ENCODE measurements at places on chromosomes 1 and 21.

DNA sequence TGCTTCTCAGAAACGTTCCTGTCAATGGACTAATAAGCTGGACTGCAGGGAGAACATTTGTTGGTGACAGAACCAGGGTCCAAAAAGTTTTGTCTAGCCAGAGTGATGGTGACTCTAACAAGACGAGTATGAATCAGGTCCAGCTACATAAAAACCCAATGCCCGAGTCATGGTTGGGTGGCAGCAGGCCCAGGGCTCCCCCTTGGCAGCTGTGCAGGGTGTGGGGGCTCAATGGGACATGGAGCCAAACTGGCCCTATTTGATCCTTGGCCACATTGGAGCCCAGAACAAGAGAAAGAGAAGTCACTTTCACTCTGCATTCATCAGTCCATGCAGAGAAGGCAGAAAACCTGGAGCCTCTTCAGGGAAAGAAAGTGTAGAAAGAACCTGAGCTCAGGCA lies 37.9 kb upstream of the TENT5C start:
- DNase-seq, result no peak

DNA sequence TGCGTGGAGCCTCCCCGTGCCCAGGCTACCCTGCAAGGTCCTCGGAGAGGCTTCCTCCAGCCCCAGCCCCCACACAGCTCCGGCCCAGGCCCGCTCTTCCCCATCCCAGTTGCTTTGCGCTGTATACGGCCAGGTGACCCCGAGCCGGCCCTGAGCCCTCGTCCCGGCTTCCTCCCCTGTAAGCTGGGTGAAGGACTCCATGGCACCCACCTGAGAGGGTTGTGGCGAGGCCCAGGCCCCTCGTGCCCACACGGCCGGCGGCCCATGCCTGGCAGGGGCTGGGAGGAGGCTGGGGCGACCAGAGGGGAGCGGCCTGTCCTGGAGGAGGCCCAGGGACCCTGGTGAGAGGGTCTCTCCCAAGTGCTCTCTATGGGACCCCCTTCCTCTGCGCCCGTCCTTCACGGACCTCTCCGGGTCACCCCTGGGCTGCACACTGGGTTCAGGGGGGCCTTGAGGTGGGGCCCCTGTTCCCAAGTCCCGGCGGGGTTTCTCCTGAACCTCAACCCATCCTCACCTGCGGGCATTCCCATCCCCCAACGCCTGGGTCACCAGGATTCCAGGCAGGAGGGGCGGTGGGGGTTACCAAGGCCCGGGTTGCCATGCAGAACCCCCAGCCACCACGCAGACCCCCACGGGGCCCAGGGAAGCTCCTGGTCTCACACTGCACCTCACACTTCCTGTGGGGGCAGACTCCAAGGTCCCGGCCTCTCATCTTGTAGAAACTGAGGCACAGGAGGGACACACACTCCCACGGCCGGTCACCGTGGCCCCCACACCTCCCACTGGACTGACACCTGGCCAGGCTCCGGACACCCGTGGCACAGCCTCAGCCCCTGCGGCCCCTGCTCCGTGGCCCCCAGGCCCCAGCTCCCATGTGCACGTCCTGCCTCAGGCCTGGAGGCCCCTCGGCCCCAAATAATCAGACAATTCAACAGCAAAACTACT lies 25.2 kb downstream of the COL6A1 start:
- no peak for DNase-seq

- DNase-seq, result no peak
These were observed 17.7 kb downstream of the RAP1GAP start for GRCh38 chr1:21651214-21652042.

GRCh38 chr1:151693057-151693651 lies 23.4 kb downstream of the CELF3 start:
- DNase-seq, result no peak

- no peak for DNase-seq
These were observed 20.5 kb downstream of the WLS start for GRCh38 chr1:68211761-68212380.

- no peak for DNase-seq
These were observed 4.6 kb upstream of the ATP13A2 start for GRCh38 chr1:17016317-17016661.

DNA sequence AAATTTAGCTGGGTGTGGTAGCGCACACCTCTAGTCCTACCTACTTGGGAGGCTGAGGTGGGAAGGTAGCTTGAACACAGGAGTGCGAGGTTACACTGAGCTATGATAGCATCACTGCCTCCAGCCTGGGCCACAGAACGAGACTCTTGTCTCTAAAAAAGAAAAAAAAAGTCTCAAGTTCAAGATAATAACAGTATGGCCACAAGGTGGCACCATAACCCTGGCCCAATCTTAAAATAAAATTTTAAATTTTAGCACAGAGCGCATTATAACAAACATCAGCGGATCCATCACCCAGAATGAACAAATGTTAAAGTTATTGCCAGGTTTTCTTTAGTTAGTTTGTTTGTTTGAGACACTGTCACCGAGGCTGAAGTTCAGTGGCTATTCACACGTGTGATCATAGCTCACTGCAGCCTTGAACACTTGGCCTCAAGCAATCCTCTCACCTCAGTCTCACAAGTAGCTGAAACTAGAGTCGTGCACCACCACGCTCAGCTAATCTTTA lies 2.9 kb upstream of the HTR6 start:
- peak; percentile 31 for DNase-seq

GRCh38 chr1:11054666-11055065 lies 5.2 kb downstream of the SRM start:
- no peak for DNase-seq

- no peak for DNase-seq
These were observed 111.4 kb upstream of the TIAM1 start for GRCh38 chr21:31455506-31455905.

- DNase-seq, result no peak
These were observed 6.0 kb downstream of the POFUT2 start for GRCh38 chr21:45281411-45282282.

DNA sequence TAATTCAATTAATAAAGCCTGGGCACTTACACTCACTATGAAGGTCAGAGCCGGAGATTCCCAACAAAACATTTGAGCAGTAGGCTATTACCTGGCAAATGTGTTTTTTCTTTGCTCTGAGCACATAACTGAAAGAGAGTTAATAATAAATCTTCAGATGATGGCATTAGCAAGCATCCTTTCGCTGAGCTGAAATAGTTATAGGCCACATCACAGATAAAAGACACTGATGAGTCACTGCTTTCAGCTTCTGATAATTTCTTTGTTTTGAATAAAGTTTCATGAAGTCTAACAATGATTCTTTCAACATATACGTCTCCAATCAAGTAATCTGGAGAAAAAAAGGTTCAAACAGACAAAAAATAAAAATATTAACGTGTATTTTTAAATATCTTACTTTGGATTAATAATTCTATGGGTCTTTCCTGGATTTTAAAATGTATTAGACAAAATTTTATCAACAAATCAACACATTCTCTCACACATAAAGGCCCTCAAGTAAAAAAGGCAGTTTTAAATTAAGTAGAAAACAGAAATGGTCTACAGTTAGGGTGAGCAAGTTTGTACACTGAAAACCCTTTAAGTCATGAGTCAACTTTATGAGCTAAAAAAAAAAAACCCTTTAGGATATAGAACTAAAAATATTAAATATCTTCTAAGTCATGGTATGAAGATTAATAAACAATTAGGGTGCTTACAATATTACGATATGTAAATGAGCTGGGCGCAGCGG lies 33.1 kb downstream of the LTN1 start:
- DNase-seq, result no peak

DNA sequence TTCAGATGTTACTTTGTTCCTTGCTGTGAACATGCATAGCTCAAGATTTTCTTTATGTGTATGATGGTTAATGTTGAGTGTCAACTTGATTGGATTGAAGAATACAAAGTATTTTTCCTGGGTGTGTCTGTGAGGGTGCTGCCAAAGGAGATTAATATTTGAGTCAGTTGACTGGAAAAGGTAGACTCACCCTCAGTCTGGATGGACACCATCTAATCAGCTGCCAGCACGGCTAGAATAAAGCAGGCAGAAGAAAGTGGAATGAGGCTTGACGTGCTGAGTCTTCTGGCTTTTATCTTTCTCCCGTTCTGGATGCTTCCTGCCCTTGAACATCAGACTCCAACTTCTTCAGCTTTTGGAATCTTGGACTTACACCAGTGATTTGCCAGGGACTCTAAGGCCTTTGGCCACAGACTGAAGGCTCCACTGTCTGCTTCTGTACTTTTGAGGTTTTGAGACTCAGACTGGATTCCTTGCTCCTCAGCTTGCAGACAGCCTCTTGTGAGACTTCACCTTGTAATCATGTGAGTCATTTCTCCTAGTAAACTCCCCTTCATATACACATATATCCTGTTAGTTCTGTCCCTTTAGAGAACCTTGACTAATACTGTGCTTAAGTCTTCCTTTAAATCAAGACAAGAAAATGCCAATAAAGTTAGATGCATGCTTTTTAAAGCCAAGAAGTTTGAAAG lies 626.6 kb downstream of the KCNT2 start:
- DNase-seq, result no peak

DNA sequence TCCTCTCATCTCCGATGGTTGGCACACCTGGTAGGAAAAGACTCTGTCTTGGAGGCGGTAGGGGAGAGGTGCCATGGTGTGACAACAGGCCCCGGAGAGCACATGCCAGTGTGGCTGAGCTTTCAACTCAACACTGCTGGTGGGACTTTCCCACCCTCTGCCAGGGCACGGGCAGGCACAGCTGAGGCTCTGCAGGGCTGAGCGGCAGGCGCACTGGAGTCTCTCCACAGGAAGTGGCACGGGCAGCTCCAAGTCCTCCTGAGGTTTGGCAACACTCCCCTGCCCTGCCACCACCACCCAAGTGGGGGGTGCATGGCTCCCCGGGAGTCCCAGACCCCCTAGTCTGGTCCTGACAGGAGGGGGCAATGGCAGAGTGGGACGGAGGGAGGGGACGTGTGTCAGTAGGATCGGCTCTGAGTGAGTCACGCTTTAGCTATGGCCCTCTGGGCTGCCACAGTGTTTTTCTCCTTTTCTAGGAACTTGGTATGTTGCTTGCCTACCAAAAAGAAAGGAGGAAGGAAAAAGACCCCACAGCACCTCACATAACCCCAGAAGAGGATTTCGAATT lies 27.3 kb upstream of the EVA1B start:
- DNase-seq, result no peak

- no peak for DNase-seq
These were observed 26.8 kb upstream of the CD1D start for GRCh38 chr1:158153746-158154444.

- no peak for DNase-seq
These were observed 23.4 kb upstream of the ABCG1 start for GRCh38 chr21:42195378-42196031.

DNA sequence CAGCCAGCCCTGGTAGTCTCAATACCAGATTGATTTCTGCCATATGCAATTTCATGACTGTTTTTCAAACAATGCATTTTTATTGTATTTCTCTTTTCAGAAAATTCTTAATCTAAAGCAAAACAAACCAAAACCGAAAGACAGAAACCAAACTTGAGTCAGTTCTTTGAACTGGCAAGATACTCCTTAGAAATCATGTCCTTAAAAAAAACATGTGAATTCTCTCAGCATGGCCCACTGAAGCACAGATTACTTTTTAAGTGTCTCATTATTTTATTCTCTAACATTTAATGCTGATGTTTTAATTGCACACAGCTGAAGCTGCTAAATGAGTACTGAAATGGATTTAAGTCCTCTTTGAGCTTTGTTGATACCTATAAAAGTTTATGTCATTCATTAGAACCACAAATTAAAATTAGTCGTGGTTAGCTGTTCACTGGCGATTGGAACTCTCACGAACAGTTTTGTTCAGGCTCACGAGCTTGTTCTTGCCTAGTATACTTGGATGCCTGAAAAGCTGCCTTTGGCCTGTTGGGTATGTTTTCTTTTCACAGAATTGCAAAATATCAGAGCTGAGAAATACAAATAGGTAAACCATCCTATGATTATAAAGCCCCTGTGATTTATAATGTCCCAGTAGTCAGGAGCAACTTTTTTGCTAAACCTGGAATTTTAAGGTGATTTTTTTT lies 87.5 kb downstream of the CAMTA1 start:
- no peak for DNase-seq

DNA sequence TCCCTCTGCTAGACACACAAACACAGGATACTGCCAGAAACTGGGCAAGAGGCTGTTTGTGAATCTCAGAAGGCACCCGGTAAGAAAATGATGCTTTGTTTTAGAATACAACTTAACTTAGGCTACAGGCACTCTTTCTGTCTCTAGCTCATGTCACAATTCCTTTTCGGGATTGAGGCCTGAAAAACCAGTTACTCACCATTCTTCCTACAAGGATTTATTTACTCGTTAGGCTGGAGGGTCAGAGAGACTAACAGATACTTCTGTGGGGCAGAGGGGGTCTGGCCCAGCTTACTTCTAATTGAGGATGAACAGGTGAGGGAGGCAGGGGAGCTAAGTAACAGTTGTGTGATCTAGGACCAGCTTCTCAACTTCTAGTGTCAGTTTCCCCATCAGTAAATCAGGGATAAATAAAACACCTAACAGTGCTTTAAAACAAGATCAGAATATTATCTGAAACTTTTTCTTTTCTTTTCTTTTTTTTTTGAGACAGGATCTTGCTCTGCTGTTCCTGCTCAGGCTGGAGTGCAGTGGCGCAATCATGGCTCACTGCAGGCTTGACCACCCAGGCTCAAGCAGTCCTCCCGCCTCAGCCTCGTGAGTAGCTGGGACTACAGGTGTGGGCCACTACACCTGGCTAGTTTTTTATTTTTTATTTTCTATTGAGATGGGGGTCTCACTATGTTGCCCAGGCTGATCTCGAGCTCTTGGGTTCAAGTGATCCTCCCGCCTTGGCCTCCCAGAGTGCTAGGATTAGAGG lies 31.9 kb downstream of the NFYC start:
- DNase-seq, result no peak

GRCh38 chr1:80915491-80915890 lies 885.2 kb upstream of the ADGRL2 start:
- DNase-seq, result no peak

GRCh38 chr21:20639026-20639425 lies 359.2 kb upstream of the NCAM2 start:
- DNase-seq, result no peak

GRCh38 chr1:101595881-101596374 lies 359.1 kb downstream of the S1PR1 start:
- DNase-seq, result no peak

GRCh38 chr21:40902299-40902698 lies 55.3 kb upstream of the DSCAM start:
- DNase-seq, result no peak

DNA sequence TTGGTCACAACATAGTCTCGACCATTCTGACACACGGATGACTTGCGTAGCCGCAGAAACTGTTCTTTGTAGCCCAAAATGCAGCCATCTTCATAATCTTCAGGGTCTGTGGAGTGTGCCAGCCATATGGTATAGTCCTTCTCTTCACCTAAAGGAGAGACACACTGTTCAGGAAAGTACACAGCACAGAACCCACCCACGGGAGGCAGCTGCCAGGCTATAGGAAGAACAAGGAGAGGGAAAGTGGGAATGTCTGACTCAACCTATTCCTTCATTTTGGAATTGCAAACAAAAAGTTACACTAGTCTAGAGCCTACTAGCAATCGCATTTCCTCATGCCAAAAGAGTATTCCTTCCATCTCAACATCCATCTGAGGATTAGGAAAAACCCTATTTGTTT lies 16.2 kb upstream of the MYBPHL start:
- no peak for DNase-seq
